Activated naive CD8-positive, alpha-beta T cell treated with anti-CD3 and anti-CD28 coated beads, Interleukin-2, amount 10 ng/mL, durations not matched to agents 7 days and 5 days (primary cell): ENCODE measurements at places on chromosomes 1 and 21. TPM values are rescaled to one million over a fixed set of nuclear protein-coding genes. Genes with fewer than 3 reads are reported as not detected.

DNA sequence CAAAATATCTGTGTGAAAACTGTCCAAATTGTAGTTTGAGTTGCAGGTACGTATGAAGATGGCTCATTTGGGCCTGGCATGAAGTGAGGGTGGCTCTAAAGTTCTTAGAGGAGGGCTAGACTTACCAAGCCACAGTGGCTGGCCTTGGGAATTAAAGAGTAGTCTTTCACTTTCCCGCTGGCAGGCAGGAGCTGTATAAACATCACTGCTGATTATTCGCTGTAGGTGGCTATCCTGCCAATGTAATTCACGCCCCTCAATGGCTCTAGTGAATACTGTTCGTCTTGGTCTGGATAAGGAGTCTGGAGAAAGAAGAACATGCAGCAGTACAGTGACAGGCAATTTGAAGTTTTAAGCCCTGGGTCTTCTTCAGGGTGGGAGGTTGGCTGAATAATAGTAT, 31.0 kb downstream of the UROD start:
- H3K36me3 ChIP-seq, result peaks cover 2% of the 10 kb centered on the region
- H3K4me3 ChIP-seq, result no peak overlapping the region
- DNase-seq, result no peak
- H3K27ac ChIP-seq, result no peak overlapping the region

Gene LAMC2
- not detected for total RNA-seq

DNA sequence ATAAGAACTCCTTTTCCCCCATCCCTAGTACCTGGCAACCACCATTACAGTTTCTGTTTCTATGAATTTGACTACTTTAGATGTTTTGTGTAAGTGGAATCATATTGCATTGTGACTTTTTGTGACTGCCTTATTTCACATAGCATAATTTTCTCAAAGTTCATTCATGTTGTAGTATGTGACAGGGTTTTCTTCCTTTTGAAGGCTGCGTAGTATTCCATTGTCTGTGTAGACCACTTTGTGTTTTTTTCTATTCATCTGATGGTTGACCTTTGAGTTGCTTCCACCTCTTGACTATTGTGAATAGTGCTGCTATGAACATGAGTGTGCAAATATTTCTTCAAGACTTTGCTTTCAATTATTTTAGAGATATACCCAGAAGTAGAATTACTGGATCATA, 225.8 kb upstream of the L1TD1 start:
- H3K27ac ChIP-seq, result no peak overlapping the region
- DNase-seq, result no peak
- no peaks in the 10 kb centered on the region for H3K36me3 ChIP-seq
- no peak overlapping the region for H3K4me3 ChIP-seq
- H3K27me3 ChIP-seq, result no peaks in the 10 kb centered on the region

Gene KCNJ9
- total RNA-seq, result not detected

Gene FAM3B
- not detected for total RNA-seq

Gene GJC2
- 7.7 TPM for total RNA-seq

DNA sequence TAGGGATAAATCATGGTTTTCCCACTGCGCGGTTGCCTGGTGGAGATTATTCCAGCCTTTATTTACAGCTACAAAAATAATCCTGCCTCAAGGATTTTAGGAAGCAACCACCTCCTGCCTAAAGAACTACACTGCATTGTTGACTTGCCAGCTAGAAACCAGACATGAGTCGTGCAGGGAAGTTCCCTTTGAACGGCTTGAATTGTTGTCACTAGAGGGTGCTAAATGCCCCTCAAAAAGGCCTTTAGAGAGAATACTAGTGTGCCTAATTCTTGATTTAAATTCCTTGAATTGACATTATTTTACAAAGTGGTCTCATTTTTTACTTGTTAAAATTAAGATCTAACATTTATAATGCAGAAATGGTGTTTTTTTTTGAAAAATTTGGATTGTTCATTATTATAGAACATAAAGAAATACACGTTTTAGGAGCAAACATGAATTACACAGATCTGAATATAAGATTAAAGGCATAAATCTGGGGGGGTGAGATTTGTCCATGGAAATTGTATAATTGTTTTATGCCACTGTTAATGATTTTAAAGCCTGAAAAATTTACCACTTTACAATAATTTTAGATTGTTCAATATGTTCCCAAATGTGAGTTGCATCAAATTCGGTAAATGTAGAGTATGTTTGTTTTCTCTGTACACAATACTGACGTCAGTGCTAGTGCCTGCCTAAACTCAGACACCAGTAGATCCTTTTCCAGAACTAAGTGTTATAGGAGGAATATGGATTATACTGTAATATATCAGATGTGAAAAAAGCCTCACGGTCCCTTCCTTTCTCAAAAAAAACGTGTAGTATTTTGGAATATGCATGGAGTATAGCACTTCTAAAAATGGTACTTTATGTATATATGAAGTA, 7.6 kb upstream of the ERG start:
- H3K27ac ChIP-seq, result no peak overlapping the region
- no peak overlapping the region for H3K4me3 ChIP-seq
- no peak for DNase-seq

Gene DARS2
- 22.5 TPM for total RNA-seq

DNA sequence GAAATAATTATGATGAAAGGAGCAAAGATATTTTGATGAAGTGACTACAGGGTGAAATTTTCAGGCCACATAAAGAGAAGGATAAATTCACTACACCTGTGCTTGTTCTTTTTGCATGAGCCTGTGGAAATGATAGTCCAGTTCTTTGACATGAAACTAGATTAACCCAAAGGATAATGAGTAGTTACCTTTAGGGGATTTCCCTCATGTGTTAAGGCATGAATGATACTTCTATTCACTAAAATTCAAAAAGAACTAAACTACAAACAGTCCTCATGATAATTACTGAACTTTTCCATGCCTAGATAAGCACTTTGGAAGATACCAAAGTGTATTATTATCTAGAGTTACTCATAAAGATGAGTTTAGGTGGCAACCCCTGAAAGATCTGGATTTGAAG, 244.3 kb downstream of the PTPRC start:
- H3K27ac ChIP-seq, result no peak overlapping the region
- no peaks in the 10 kb centered on the region for H3K27me3 ChIP-seq
- no peak overlapping the region for H3K4me3 ChIP-seq
- DNase-seq, result no peak

GRCh38 chr1:3009021-3009420, 12.2 kb upstream of the ACTRT2 start:
- H3K36me3 ChIP-seq, result no peaks in the 10 kb centered on the region
- DNase-seq, result no peak
- no peak overlapping the region for H3K4me3 ChIP-seq
- H3K27me3 ChIP-seq, result peaks cover 2% of the 10 kb centered on the region
- no peak overlapping the region for H3K27ac ChIP-seq

- no peak overlapping the region for H3K4me3 ChIP-seq
- peaks cover 15% of the 10 kb centered on the region for H3K27me3 ChIP-seq
- H3K4me1 ChIP-seq, result no peaks in the 10 kb centered on the region
- no peaks in the 10 kb centered on the region for H3K36me3 ChIP-seq
- no peak for DNase-seq
Observed at GRCh38 chr1:222543817-222544216, 4.1 kb downstream of the HHIPL2 start.

Gene TMEM69
- 22.4 TPM for total RNA-seq

Gene PDE9A
- 7.5 TPM for total RNA-seq

- H3K4me1 ChIP-seq, result peaks cover 2% of the 10 kb centered on the region
- DNase-seq, result no peak
- peaks cover 32% of the 10 kb centered on the region for H3K27me3 ChIP-seq
- H3K27ac ChIP-seq, result no peak overlapping the region
- H3K4me3 ChIP-seq, result no peak overlapping the region
Observed at GRCh38 chr1:112357467-112357866, 38.5 kb upstream of the CTTNBP2NL start.

Gene TBX19
- total RNA-seq, result 3.2 TPM

Gene CCDC24
- 3.2 TPM for total RNA-seq

Gene LEMD1
- total RNA-seq, result 0.97 TPM

DNA sequence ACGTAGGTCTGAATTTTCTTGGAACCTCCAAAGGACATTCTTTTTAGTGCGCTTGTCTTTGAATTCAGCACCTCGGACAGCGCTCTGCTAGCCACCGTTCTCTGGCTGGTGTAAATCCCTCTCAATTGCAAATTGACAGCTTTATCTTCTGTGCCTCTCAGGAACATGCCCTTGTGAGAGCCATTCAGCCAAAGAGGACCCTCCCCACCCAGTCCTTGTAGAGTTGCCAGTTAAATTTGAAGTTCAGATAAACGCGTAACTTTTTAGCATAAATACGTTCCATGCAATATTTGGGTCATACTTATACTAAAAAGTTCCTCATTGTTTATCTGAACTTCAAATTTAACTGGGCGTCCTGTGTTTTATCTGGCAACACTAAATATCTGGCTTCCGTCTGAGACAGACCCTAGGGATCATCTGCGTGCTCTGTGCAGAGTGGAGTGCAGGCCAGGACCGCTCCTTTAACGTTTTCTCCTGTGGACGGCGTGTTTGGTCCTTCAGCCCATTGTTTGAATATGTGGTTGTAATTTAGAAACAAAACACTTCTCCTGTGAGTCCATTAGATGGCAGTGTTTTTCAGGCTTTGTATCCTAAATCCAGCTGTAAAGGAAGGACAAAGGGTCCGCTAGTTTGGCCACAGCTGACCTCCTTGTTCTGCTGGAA, 7.0 kb downstream of the KCNAB2 start:
- peak; percentile 49 for DNase-seq
- no peak overlapping the region for H3K27ac ChIP-seq
- peaks cover 6% of the 10 kb centered on the region for H3K4me1 ChIP-seq
- H3K27me3 ChIP-seq, result no peaks in the 10 kb centered on the region

GRCh38 chr21:35016071-35016470, 33.0 kb downstream of the RUNX1 start:
- H3K4me3 ChIP-seq, result no peak overlapping the region
- H3K4me1 ChIP-seq, result peaks cover 35% of the 10 kb centered on the region
- peaks cover 2% of the 10 kb centered on the region for H3K27me3 ChIP-seq
- no peak for DNase-seq
- H3K27ac ChIP-seq, result no peak overlapping the region

DNA sequence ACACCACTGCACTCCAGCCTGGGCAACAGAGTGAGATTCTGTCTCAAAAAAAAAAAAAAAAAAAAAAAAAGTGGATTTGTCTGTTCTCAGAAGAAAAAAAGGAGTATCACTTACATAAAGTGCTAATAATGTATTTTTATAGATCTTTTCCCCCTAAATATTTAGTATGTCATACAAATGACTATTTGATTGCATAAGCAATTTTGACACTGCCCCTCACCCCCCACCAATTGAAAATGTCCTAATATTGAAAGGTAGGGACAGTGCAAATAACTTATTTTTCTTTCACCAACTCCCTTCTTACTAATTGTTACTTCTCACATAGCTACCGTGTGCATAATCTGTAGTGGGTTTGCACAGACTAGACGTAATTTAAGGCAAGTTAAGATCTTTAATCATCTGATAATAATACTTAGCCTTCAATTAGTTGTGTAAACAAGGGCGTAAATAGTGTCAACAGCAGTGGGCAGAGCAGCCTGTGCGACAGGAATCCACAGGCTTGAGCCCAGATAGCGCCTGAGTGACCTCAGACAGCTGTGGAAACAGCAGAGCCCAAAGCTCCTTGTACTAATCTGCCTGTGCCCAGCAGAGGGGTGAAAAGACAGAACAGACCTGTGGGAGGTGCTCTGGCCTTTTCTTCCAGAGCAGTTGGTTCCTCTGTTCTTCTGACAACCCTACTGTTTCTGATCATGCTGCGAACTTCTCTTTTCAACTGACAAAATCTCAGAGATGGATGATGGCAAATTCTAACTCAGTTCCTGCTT, 4.5 kb upstream of the IER5 start:
- H3K4me1 ChIP-seq, result peaks cover 31% of the 10 kb centered on the region
- peaks cover 2% of the 10 kb centered on the region for H3K36me3 ChIP-seq
- H3K4me3 ChIP-seq, result peak overlapping the region; percentile 20
- peaks cover 15% of the 10 kb centered on the region for H3K27me3 ChIP-seq

DNA sequence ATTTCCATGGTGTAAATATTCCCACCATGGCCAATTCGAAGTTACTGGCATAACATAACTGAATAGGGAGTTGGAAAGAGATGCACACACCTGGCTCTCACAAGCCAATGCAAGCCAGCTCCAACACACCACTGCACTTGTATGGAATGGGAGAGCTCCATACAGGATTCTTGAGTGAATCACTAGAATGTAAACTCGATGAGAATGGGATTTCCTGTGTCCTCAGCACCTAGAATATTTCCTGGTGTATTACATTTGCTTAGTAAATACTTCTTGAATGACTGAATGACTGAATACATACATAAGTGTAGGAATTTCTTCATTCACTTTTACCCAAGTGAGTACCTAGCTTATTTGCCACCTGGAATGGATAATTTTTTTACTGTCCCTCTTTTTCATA, 16.2 kb upstream of the PPIE start:
- H3K4me3 ChIP-seq, result no peak overlapping the region
- no peaks in the 10 kb centered on the region for H3K4me1 ChIP-seq
- H3K27ac ChIP-seq, result no peak overlapping the region
- peaks cover 59% of the 10 kb centered on the region for H3K27me3 ChIP-seq
- no peaks in the 10 kb centered on the region for H3K36me3 ChIP-seq
- DNase-seq, result no peak

DNA sequence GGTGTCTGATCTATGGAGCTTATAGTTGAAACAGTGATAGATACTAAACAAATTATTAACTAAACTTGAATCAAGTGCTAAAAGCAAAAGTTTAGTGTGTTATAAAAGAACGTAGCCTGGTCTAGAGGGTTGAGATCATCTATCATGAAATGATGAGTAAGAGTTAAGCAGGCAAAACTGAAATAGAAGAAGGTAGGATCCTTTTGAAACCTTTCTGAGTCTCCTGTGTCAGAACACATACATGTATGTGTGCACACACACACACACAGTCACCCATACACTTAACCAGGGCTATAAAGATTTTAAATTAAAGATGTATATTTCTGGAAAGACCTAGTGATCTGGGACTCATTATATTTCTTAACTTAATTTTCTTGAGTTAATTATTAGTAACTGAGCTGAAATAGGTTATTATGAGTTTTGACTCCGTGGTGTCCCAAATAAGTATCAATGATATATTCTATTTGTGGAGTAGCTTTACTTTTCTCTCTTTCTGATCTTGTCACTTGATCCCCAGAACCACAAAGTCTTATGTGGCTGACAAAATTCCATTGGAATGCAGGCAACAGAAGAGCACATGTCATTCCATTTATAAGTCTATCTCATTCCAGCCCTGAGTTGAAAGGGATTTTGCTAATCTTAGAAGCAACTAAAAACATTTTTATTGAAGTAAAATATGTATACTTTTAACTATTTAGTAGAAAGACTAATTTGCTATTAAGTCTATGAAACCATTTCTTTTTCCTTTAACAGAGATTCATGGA, 70.7 kb downstream of the PRRX1 start:
- H3K4me1 ChIP-seq, result no peaks in the 10 kb centered on the region
- no peak overlapping the region for H3K27ac ChIP-seq
- DNase-seq, result no peak

Gene RHD
- not detected for total RNA-seq

Gene WLS
- not detected for total RNA-seq
